Activated CD4-positive, alpha-beta memory T cell treated with anti-CD3 and anti-CD28 coated beads, Interleukin-2, amount 10 ng/mL, durations not matched to agents 7 days and 5 days (primary cell): ENCODE measurements at places on chromosomes 3 and 15. TPM values are rescaled to one million over a fixed set of nuclear protein-coding genes. Genes with fewer than 3 reads are reported as not detected.

GRCh38 chr15:69647142-69647513, 194.5 kb downstream of the RPLP1 start:
- H3K27me3 ChIP-seq: peaks cover 15% of the 10 kb centered on the region
- H3K4me3 ChIP-seq: no peak overlapping the region
- H3K4me1 ChIP-seq: peaks cover 9% of the 10 kb centered on the region
- H3K36me3 ChIP-seq: no peaks in the 10 kb centered on the region
- no peak for DNase-seq

DNA sequence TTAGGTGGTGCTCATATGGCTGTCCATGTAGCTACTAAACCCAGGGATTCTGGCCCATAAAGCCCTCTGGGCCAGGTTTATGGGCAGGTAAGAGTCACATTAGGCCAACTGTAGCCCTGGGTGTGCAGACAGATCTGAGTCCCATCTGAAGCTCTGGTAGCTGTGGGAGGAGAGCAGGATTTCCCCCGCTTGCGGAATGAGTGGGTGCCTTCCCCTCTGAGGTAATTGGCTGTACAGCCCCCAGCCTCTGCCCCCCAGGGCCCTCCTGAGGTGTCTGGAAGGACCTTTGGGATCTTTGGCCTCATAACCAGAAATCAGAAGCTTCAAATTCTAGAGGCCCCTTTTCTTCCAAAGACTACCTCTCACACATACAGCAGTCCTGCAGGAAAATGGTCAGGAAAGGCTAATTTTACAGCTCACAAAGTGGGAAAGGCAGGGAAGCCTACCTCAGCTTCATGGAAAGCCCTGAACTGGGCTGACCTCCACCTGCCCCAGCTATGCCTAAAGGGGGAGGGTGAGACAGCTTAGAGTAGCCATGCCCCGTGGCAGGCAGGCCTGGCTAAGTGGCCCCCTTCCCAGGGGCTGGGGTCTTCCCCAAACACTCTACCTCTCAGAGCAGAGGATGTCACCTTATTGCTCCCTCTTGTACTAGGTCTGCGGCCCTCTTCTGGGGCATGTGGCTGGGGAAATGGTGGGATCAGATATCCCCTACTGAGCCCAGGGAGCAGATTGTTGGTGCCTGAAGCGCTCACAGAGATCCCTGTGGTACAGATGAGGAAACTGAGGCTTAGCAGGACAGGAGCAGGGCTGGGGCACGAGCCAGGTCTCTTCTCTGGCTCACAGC, 16.8 kb downstream of the HEMK1 start:
- peak overlapping the region; percentile 25 for H3K27ac ChIP-seq
- no peak overlapping the region for H3K4me3 ChIP-seq
- DNase-seq: no peak
- H3K4me1 ChIP-seq: peaks cover 66% of the 10 kb centered on the region
- H3K36me3 ChIP-seq: peaks cover 40% of the 10 kb centered on the region

STAB1 gene
- total RNA-seq: not detected

FOXB1 gene
- 3.7 TPM for total RNA-seq

PPP1R14D gene
- not detected for total RNA-seq
